ENCODE measurements at places on chromosomes 1 and 21.
A peak's percentile ranks its signal among the peaks of the same experiment; 100 is the strongest.

DNA sequence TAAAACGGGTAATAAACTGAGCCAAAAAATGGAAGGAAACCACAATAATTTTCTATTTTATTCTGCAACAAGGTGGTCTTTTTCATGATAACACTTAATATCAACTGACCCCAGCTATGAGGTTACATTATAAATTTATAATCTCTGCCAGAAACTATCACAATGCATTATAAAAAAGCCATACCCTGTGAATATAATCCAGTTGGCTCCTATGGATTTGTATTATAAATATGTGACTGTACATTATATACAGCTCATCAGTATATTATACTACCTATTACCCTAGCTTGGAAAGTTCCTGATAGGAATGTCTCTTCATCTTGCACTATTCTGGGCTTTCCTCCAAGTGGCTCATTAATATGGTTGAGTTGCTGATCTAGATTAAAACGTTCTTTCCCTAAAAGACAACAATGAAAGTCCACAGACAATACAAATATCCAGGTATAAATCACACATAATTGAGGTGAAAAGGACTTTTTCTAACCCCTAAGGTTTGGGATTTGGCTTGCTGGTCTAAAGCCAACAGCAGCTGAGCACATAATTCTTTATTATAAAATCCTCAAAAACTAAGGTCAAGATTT, 487.7 kb downstream of the TTLL7 start:
- no peak for DNase-seq

- no peak for DNase-seq
Observed at GRCh38 chr1:26353976-26354820, at the start of gene CRYBG2. CRYBG2 (minus strand) TSS chr1:26354130; CDS start chr1:26346657, 7,473 bp downstream.

DNA sequence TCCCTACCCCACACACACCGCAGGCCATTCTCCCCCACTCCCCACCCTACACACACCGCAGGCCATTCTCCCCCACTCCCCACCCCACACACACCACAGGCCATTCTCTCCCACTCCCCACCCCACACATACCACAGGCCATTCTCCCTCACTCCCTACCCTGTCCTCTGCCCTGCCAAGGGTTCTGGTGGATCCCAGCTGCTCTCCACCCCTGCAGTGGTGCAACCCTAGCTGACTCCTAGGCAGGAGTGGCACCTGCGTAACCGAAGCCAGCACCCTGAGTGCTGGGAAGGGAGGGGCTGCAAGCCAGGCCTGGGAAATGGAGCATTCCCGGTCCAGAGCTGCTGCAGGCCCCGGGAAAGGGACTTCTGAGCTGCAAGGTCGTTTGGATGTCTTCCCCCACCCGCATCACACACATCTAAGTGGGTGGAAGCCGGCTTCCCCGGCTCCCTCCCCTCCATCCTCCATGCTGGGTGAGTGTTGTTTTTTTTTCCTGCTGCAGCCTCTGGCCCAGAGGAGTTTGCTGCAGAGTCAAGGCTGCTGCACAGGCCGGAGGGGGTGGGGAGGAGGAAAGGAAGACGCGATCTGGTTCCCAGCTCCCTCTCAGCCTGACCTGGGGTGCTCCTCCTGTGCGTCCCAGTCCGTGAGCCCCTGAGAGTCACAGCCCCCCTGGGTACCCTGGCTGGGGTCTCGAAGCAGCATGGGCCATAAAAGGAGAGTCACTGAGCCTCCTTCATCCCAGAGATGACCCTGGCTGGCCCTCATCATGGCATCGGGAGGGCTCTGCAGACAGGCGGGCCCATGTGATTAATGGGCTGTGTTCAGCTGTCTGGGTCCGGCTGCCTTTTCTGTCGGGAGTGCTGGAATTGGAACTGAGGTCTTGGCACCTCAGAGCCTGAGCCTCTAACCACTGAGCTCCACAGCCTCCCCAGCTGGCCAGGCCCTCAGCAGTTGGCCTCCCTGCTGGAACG, 16.1 kb downstream of the H6PD start:
- DNase-seq: no peak

DNA sequence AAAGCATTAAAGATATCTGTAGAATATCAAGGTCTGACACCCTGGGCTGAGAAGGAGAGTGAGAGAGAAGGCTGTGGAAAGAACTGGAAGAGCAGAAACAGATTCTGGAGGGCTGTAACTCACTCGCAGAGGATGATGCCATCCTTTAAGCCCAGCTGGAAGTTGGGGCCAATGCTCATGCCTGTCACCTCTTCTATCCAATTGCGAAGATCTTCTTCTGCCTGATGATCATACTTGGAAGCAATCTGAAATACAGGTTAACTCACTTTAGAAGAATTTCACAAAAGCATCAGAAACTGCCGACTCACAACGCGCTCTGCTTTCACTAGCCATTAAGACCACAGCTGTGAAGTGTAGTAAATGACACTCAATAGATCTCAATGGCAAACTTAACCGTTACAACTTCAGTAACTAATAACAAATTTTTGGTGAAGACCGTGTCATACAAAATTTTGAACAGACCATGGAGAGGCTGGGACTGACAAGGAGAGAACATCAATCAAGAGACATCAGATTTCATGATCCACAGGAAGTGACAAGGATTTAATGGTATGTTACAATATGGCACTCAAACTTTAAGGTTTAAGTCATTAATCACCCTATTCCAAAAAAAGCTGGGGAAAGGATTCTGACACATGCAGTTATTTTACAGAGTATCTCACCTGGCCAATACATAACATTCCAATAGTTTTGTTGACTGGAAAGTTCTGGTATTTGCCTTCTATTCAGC, 23.5 kb downstream of the CNN3 start:
- DNase-seq: no peak

GRCh38 chr21:40517646-40518045, 329.3 kb downstream of the DSCAM start:
- no peak for DNase-seq

DNA sequence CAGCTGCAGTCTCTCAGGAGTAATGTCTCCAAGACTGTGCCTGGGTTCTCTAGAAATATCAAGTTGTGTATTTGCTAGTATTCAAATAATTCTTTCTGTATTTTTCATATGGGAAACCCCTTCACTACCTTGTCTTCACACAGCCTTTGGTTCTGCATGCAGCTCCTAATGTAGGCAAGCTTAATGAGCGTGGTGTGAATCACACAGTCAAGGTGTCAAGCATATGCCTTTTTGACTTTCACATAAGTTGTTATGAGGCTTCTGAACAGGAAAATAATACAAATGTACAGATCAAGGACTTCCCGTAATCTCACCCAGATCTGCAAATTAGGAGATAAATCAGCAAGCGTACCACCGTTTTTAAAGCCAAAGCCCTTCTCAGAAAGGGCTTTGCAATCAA, at the start of gene FCRL3:
TSS of gene FCRL3 (minus strand) at position 38 of the 400 bp plus-strand sequence. CDS start 280 bp downstream, outside the sequence.
- DNase-seq: no peak

DNA sequence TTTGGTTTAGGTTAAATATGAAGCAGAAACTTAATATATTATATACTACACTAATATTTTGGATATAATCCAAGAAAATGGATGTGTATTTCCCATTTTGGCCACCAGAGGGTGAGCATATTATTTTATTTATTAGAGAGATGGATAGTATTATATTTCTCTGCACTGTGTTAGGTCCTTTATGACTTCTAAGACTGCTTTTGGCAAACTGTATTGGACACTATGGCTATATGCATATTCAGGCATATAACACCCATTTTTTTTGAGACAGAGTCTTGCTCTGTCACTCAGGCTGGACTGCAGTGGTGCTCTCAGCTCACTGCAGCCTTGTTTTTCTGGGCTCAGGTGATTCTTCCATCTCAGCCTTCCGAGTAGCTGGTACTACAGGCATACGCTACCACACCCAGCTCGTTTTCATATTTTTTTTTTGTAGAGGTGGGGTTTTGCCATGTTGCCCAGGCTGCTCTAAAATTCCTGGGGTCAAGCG, 17.8 kb upstream of the PGM1 start:
- DNase-seq: peak; percentile 68

- DNase-seq: no peak
Observed at GRCh38 chr1:235945775-235946570, 79.3 kb upstream of the LYST start.

Measured in hematopoietic multipotent progenitor cell (in vitro differentiated cells).